Activated T-helper 2 cell treated with anti-CD3 and anti-CD28 coated beads, Interferon-gamma antibody, Interleukin-2, Interleukin-4, amounts not matched to agents 10 μg/mL and 5 μg/mL and 100 μg/mL, durations not matched to agents 14 hours and 24 hours and 36 hours (primary cell): ENCODE measurements at places on chromosomes 2 and 18.
A peak's percentile ranks its signal among the peaks of the same experiment; 100 is the strongest.

DNA sequence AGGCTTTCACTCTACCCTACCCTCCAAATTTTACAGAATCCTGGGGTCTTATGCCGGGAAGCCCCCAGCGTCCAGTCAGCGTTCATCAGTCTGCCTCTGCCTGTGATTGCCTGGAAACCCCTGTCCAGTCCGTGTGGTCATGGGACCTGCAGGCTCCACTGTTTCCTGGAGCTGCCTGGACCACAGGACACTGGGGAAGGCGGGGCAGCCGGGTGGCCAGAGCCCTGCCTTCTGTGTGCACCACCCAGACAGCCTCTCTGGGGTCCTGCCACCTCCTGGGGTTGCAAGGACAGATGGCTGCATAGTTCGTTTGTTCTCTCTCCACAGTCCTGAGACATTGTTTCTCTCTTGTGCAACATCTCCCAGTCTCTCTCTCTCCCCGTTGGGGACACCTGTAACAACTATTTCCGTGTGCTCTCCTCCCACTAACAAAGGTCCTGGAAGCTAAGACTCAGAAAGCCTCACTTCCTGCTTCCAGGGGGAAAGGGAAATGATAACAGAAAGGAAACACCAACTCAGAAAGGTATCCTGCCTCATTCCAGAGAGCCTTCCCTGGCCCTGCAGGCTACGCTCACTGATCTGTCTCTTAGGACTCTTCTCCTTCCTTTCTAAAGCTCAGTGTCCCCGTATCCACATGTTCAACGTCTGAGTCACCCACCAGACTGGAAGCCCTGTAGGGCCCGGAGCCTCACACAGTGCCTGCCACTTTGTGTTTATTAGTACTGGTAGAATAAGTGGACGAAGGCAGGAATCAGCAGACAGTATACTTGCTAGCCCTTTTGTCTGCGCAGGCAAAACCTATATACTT is 192.8 kb upstream of the RAB12 start:
- no peak overlapping the region for H3K27ac ChIP-seq
- DNase-seq, result no peak
- H3K4me1 ChIP-seq, result no peaks in the 10 kb centered on the region
- no peaks in the 10 kb centered on the region for H3K36me3 ChIP-seq
- no peaks in the 10 kb centered on the region for H3K27me3 ChIP-seq

GRCh38 chr18:34224423-34225217 is at the start of gene NOL4:
TSS of gene NOL4 (minus strand) at chr18:34224913. CDS start at chr18:34223253, 1,660 bp downstream.
- DNase-seq, result no peak

GRCh38 chr2:101500180-101500579 is 25.3 kb upstream of the RFX8 start:
- DNase-seq, result no peak
- no peak overlapping the region for H3K27ac ChIP-seq
- no peak overlapping the region for H3K4me3 ChIP-seq
- H3K27me3 ChIP-seq, result no peaks in the 10 kb centered on the region
- H3K36me3 ChIP-seq, result no peaks in the 10 kb centered on the region

DNA sequence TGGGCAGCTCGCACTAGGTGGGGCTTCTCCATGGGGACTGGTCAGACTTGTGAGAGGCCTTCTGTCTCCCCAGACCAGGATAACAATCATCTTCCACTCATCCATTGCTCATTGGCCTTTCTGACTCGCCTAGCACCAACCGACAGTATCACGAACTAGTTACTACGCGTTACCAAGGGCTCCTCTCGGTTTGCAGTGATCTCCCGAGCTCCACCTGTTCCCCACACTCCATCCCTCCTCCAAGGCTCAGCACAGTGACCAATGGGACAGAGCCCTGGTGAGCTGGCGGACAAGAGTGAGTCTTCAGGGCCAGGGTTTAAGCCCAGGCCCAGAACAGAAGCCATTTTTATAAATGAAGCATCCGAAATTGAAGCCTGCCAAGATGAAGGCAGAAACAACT is 42.8 kb upstream of the SMAD7 start:
- no peak overlapping the region for H3K27ac ChIP-seq
- H3K36me3 ChIP-seq, result no peaks in the 10 kb centered on the region

DNA sequence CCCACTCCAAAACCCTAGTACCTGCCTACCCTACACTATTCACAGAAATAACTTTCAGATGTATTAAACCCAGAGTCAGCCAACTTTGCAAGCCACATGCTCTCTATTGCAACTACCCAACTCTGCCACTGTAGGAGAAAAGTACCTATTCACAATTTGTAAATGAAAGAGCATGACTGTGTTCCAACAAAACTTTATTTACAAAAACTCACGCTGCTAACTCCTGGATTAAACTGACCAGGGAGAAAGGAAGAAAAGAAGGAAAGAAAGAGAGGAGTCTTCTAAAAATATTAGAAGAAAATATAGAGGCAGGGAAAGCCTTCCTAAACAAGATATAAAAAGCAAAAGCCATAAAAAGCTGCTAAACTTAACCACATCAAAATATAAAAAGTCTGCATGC is 24.6 kb downstream of the SLC1A4 start:
- no peak overlapping the region for H3K4me3 ChIP-seq
- no peak for DNase-seq
- no peaks in the 10 kb centered on the region for H3K27me3 ChIP-seq
- peak overlapping the region; percentile 13 for H3K27ac ChIP-seq
